ENCODE measurements at places on chromosomes 16 and 17.

GRCh38 chr16:85617948-85618347 lies 4.8 kb downstream of the GSE1 start:
- no peak for DNase-seq

GRCh38 chr17:8327303-8327649 lies 12.4 kb upstream of the ODF4 start:
- DNase-seq, result peak; percentile 70

- DNase-seq, result no peak
These were observed 92.1 kb downstream of the WDR59 start for GRCh38 chr16:74892574-74893461.

GRCh38 chr16:19377864-19378263 lies 39.8 kb upstream of the TMC5 start:
- no peak for DNase-seq

DNA sequence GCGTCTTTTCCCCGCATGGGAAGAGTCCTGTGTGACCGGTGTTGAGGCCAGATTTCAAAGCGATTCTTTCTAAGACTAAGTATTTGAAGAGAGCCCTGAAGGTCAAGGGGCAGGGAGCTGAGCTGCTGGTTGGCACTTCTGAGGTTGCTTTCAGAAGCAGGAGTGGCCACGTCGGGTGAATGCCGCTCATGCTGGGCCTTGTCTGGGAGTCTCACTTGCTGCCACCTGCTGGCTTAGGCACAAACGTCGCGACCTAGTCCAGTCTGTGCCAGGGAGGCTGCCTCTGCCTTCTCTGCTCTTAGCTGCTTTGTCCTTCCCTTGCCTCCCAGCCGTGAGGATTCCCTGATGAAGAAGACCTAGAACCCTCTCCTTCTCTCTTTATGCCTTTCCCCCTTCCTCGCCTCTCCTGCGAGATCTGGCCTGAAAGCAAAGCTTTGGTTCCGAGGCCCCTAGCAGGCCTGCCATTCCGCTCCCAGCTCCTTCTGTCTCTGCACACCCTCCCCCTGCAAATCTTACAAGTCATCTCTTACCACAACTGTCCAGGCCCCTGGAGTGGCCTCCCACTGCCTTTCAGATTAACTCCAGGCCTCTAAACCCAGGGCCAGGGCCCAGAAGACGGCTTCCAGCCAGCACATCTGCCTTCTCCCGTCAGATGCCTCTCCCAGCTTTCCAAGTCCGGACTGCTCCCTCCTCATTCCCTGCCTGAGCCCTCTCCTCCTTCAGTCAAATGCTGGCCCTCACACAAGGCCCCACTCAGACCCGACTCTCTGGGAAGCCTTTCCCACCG lies 11.4 kb downstream of the CTNS start:
- peak; percentile 81 for DNase-seq

DNA sequence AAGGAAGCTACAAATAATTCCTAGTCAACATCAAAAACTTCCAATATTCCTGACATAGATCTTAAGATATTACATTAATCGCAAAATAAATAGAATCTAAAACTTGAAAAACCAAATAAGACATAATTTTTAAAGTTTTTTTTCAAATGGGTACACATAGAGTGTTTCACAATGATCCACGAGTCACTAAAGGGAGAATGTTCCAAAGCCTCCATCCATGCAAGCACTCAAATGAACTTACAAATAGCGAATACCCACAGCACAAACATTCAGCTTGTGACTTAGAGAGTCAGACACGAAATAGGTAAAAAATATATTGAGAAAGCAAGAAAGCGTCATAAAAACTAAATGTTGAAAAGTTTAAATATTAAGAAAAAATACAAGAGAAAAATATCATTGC lies 65.7 kb downstream of the CEP112 start:
- DNase-seq, result no peak
